ENCODE measurements at places on chromosomes 2 and 18. TPM values are rescaled to one million over a fixed set of nuclear protein-coding genes. Genes with fewer than 3 reads are reported as not detected.

RAB6C gene
- total RNA-seq, result not detected

GRCh38 chr2:101349893-101350662 is 37.2 kb downstream of the CREG2 start:
- peak; percentile 20 for DNase-seq

DNA sequence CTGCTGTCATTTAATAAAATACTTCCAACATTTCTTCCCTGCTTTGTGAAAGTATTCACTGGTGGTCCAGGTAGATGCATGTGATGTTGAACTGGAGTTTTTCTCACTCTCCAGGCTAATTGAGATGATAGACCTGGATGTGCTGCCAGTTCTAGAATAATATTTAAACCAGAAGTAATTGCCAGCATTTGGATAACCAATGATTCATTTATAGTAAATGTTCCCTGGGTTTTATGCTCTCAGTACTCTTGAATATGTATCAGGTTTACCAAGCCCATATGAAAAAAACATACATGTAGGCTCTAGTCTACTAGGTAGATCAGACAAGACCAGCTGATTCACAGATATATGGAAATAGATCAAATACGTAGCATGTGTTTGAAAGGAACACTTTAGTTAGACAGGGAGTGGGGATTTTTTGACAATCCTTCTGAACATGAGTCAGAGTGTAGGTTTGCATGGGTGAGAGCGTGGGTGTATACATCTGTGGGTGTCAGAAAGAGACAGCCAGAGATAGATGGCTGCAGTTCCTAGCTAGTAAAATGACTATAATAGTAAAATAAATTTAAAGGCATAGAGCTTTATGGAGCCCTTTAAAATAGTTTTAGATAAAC is 115.1 kb downstream of the NAB1 start:
- DNase-seq, result peak; percentile 23

DNA sequence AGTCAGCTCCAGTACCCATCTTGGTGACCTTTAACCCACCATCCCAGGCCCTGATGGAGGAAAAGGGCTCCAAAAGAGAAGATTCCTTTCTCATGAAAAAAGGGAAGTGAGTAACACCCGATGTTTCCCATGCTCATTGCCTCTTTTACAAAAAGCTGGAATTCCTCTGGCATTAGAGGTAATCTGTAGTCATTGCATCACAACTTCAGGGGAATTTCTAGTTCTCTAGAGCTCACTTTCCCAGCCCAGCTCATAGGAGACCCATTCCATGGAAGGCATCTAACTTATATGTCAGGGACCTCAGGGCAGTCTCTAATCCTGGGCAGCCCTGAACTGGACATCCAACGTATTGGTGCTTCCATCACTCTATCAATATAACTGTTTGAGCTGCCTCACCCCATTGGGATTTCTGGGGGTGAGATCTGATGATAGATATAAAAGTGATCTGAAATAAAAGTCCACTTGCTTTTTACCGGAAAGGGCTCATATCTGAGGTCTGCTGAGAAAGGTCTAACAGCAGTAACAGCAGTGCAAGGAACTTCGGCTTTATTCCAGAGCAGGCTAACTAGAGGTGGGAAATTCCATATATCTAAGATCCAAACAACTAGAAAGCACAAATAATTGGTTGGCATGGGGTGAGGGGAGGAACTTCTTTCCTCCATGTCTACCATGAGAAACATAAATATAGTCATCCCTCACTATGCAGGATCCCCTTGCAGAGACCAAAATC is 106.1 kb downstream of the ETAA1 start:
- peak; percentile 75 for DNase-seq

HOXD10 gene
- total RNA-seq, result not detected

ADRA2B gene
- total RNA-seq, result not detected

Data from MCF 10A (cell line).